H1 (cell line): ENCODE measurements at places on chromosomes 13 and 19.

DNA sequence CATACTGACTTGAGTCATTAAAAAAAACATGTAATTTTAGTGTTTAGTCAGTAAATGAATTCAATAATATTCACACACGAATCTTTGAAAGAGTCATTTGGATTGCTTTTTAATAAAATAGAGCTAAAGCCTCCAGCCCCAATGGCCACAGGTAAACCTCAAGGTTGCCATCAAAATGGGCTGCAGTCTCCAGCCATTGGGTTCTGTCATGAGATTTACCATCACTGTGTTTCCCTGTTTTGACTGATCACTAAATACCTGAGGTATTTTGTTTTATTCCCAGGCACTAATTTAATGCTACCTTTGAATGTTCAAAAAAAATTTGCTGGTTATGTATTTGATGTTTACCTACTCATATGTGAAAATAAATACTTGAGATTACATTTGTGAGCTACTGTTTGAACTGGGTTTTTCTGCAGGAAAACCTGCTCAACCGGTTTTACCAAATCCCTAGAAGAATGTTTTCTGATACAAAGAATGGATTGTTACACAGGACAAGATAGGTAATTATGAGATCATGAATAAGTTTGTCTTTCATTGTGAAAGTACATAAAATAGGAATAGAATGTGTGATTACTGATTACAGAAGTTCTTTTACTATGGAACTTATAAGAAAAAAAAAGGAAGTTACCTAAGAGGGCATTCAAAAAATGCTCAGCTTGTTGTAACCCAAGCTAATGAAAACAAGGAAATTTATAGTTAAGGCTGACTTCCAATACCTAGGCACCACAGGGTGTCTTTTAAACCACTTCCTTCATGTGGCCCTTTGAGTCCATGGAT, 391.3 kb downstream of the EFNB2 start:
- DNase-seq, result no peak

DNA sequence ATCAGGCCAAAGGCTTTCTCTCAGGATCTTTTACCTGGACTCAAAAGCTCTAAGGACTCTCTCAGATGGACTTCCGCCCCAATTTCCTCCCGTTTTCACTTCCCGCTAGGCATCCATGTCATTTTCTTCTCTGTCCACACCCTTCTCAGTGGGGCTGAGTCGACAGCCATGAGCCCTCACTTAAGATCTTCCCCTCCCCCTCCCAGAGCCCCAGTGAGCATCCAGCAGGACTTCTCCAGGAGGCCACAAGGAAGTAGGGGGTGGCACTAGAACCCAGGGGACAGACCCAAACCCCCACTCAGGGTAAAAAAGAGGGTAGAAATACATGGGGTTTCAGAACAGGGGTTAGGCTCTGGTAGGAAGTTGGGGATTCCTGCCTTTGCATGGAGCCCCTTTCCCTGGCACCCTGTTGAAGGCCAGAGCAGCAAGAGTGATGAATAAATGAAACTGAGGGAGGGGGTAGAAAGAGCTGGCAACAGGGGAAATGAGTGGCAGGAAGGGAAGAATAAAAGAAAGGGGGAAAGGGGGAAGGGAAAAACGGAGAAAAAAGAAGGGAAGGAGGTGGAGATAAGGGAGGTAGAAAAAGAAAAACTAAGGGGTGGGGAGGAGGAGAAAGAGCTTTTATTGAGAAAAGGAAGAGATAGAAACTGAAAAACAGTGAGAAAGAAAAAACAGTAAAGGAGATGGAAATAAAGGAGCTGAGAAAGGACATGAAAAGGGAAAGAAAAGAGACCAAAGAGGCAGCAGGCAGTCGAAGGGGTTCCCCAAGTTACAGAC, 42.3 kb downstream of the DEDD2 start:
- no peak for DNase-seq

DNA sequence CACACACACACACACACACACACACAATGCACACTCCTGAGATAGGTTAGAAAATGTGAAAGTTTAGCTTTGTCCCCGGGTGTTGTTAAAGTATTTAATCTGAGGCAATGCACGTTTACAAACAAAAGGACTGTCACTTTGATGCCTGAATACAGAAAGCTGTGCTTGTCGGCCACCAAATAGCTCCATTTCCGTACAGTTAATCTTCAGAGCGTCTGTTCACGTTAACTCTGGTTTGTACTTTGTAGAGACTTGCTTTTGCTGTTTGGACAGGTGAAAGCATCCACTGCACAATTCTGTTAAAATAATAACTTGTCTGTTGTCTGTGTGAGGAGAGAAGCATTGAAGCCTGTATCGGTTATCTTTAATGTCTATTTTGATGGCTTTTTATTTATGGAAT, 267.8 kb downstream of the FGF9 start:
- DNase-seq, result no peak

DNA sequence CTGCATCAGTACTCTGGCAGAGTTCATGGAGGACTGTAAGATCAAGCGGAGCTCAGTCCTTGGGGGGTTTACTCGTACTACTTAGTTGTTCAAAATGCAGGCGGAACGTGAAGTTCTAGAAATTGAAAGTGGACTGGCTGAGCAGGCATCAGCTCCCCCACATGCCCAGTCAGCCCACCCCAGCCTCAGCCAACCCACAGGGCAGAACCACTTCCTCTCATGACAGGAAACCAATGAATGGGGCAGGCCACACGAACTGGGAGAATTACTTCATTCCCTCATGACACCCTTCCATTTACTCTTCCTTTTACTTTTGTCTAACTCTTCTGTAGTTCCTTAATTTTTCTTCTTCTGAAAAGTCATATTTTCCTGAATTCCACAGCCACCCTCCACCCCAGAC, 71.9 kb downstream of the FLT1 start:
- no peak for DNase-seq

GRCh38 chr13:80361883-80362327, 21.0 kb upstream of the SPRY2 start:
- DNase-seq, result no peak

DNA sequence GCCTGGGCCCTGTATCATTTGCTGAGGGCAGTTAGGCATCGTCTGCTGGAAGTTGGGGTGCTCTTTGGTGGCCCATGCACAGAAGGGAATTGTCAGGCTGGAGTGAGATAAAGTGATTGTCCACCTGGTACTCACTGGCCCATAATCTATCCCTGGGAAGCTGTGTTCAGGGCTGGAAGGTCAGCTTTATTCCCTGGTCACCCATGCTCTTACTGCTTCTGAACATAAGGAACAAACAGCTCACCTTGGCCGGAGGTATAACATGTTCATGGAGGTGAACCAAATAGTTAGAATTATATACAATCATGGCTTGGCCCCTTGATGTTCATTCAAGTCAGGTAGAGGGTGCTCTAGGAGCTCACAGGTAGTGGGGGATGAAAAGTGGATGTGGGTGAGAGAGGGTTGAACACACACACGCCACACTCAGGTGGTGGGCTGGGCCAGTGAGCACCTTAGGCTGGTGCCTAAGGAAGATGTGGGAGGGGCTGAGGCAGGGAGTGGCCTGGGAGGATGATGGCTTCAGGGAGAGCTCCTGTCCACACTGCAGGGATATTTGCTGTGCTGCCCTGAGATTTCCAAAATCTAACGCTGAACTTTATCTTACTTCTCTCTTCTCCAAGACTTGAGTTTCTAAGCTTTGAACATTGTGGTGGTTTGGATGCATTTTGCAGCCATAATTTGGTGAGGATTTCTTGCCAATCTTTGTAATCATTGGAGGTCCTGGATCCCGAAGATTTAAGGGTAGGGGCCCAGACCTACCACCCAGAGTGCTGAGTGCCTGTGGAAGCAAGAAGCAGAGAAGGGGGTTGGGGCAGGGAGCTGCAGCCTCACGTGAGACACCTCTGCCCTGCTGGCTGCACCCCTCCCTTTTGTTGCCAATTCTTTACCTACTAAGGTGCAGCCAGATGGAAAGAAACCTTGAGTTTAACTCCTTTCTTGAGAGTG, 420.6 kb downstream of the ZNF536 start:
- no peak for DNase-seq

- DNase-seq, result no peak
These were observed 169.1 kb upstream of the SOX1 start for GRCh38 chr13:111897846-111898215.

DNA sequence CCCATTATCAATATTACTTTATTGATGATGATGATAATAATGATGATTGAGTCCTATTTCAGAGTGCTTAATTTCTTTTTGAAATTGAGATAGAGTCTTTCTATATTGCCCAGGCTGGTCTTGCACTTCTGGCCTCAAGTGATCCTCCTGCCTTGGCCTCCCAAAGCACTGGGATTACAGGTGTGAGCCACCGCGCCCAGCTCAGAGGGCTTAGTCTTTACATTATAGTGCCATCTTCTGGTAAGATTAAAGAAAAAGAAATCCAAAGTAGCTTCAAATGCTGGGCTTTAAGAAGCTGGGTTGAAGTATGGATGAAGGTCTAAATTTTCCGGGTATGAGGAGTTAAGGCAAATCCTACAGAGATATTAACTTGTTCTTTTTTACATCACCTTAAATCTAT, 3.4 kb upstream of the ZNF333 start:
- no peak for DNase-seq

DNA sequence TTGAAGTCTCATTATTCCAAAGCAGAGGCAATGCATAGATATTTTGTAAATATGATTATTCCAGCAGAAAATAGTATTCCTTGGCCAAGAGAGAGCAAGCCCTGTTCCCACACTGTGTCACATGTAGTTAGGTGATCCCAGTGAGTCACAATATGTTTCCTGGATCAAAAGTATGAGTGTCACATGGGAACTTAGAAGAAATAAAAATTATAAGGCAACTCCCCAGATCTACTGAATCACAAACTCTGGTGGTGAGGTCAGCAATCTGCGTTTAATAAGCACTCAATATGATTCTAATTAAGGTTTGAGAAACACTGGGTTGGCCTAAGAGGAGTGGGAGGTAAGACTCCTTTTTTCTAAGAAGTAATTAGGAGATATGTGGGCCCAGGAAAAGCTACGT, 1504.5 kb upstream of the PCDH20 start:
- DNase-seq, result no peak

- DNase-seq, result peak; percentile 27
These were observed 162.8 kb upstream of the SOX1 start for GRCh38 chr13:111904166-111904565.

DNA sequence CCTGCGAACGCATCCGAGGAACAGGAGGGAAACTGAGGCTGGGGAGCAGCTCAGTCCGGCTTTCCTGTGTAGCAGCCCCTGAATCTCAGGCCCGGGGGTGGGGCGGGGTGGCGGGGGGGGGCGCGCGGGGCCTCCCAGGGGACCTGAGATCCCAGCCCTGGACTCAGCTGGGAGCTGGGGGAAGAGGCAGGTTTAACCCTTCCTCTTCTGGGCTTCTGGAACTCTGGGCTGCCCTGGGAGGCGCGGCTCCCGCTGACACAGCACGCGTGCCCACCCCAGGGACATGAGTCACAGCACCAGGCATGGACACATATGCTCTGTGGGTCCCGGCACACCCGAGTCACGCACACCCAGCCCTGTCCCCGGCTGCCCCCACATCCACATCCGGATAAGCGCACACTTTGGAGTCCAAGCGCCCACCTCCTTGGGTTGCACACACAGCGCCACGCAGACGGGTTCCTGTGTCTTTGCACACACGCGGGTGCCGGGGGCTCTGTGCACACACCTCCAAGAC, 3.5 kb upstream of the CIRBP start:
- DNase-seq, result no peak

GRCh38 chr19:39890755-39891551, 43.5 kb downstream of the FCGBP start:
- DNase-seq, result no peak

GRCh38 chr13:31102905-31103304, 58.8 kb downstream of the HSPH1 start:
- no peak for DNase-seq

- DNase-seq, result no peak
These were observed 86.7 kb downstream of the DNAJC15 start for GRCh38 chr13:43110036-43110435.

DNA sequence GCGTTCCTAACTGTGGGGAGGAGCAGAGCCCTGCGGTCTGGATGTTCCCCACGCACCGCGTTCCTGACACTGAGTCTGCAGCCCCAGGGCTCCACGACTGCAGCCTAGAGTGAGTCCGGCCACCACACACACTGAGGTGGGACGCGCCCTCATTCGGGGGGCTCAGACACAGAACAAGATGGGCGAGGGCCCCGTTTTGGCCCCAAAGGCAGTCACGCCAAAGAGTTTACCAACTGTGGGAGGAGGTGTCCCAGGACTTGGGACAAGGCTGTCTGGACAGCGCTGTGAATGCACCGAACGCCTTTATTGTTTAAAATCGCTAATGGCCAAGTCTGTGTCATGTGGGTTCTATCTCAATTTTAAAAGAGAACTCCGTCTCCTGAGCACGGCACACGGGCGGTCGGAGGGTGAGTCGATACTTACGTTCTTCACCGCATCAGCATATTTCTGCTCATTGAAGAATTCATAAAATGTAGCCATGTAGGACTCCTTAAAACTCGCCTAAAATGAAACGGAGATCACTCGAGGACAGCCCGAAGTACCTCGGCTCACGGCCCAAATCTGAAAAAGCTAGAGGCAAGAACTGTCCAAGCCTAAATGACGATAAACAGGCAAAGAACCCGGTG, 35.2 kb upstream of the C13orf46 start:
- DNase-seq, result no peak
